ENCODE measurements at places on chromosomes 11 and 22. TPM values are rescaled to one million over a fixed set of nuclear protein-coding genes. Genes with fewer than 3 reads are reported as not detected.
A peak's percentile ranks its signal among the peaks of the same experiment; 100 is the strongest.

FUT4 gene
- polyA plus RNA-seq, result 6.5 TPM

- H3K4me1 ChIP-seq, result no peaks in the 10 kb centered on the region
- no peak for DNase-seq
- H3K4me3 ChIP-seq, result no peak overlapping the region
- no peaks in the 10 kb centered on the region for H3K27me3 ChIP-seq
- H3K36me3 ChIP-seq, result no peaks in the 10 kb centered on the region
These were observed 83.3 kb downstream of the BARX2 start for GRCh38 chr11:129458756-129459535.

- no peaks in the 10 kb centered on the region for H3K36me3 ChIP-seq
- DNase-seq, result no peak
- no peak overlapping the region for H3K4me3 ChIP-seq
- no peaks in the 10 kb centered on the region for H3K4me1 ChIP-seq
- H3K27me3 ChIP-seq, result no peaks in the 10 kb centered on the region
These were observed 17.6 kb downstream of the VSTM5 start for GRCh38 chr11:93832780-93833179.

DNA sequence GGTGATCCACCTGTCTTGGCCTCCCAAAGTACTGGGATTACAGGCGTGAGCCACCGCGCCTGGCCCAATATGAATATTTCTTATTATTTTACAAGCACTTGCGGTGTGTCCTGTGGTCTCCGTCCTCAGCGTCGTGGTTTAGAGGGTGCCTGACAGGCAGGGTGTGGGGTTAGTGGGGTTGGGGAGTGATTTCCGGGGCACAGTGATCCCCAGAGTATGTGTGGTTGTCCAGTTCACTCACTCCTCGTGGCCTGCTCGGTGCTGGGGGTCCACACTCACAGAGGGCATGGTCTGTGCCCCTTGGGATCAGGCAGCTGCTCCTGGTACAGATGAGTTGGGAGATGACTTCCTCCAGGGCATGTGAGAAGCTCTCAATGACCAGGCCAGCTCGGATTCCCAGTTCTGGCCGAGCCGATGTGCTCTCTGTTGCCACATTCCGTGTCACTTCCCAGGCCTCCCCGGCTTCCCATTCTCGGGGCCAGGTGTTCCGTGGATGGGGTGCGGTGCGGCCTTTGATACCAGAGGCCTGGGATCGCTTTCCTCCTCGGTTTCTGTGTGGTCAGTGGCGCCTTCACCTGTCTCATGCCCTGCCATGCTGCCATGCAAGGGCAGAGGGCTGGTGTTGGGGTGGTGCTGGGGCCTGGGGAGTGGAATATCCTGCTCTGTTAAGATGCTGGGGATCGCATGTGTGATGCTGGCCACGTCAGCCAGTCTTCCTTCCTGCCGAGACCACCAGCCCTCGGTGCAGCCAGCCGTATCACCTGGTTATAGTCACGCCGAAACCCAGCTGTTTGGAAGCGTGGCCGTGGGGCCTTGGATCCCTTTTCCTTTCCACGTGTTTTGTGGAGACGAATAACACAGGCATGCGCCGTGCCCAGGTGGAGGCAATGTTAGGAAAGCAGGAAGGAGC lies 39.6 kb downstream of the PARVB start:
- H3K36me3 ChIP-seq, result peaks cover 6% of the 10 kb centered on the region
- peaks cover 21% of the 10 kb centered on the region for H3K4me1 ChIP-seq
- no peak for DNase-seq
- H3K27ac ChIP-seq, result no peak overlapping the region
- no peak overlapping the region for H3K4me3 ChIP-seq
- no peaks in the 10 kb centered on the region for H3K27me3 ChIP-seq

P2RY6 gene
- 1.8 TPM for polyA plus RNA-seq

DNA sequence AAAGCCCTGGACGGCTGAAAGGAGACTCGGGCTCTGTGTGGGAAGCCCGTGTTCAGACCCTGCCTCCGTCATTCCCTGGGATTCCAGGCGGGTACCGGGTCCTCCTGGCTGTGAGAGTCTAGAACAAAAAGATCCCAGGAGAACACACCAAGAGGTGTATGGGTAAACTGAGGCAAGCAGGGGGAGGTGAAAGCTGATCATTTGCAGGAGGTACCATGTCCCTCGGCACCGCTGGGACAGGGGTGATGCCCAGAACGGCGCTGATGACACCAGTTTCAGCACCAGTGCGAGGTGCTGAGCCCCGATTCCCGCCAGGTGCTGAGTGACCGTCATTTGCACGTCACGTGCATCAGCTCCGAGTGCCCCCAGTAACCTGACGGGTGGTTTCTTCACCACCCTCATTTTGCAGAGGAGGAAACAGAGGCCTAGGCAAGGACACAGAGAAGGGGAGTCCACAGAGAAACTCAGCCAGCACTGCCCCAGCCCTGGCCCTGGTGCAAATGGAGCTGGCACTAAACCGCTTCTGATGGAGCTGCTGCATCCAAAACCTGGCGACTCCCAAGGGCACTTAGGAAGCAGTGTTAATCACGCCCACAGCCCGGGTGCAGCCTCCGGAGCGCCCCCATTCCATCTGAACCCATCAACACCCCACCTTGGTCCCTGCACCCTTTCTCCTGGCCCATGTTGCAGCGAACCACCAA lies 16.8 kb downstream of the MACROD1 start:
- H3K4me1 ChIP-seq, result peaks cover 6% of the 10 kb centered on the region
- no peak overlapping the region for H3K27ac ChIP-seq
- no peaks in the 10 kb centered on the region for H3K27me3 ChIP-seq
- no peak for DNase-seq
- H3K36me3 ChIP-seq, result no peaks in the 10 kb centered on the region

LDLRAD3 gene
- polyA plus RNA-seq, result 10.4 TPM

SCT gene
- not detected for polyA plus RNA-seq

- H3K4me1 ChIP-seq, result peaks cover 2% of the 10 kb centered on the region
- no peak overlapping the region for H3K4me3 ChIP-seq
These were observed 9.7 kb downstream of the DEUP1 start for GRCh38 chr11:93340223-93340622.

XKR3 gene
- polyA plus RNA-seq, result not detected

- no peak for DNase-seq
- no peaks in the 10 kb centered on the region for H3K4me1 ChIP-seq
- peak within 1 kb of the TSS; percentile 21 for H3K4me3 ChIP-seq
- no peaks in the 10 kb centered on the region for H3K36me3 ChIP-seq
These were observed at the start of gene SYT9 for GRCh38 chr11:7251836-7252682. SYT9 (plus strand) TSS chr11:7251904; CDS start chr11:7252187, 283 bp downstream.

RBX1 gene
- polyA plus RNA-seq, result 224 TPM

GRCh38 chr22:46674906-46675305 lies 54.7 kb downstream of the GRAMD4 start:
- H3K27ac ChIP-seq, result no peak overlapping the region
- no peak for DNase-seq
- peaks cover 71% of the 10 kb centered on the region for H3K36me3 ChIP-seq
- peak overlapping the region; percentile 30 for H3K4me3 ChIP-seq
- H3K27me3 ChIP-seq, result no peaks in the 10 kb centered on the region

DNA sequence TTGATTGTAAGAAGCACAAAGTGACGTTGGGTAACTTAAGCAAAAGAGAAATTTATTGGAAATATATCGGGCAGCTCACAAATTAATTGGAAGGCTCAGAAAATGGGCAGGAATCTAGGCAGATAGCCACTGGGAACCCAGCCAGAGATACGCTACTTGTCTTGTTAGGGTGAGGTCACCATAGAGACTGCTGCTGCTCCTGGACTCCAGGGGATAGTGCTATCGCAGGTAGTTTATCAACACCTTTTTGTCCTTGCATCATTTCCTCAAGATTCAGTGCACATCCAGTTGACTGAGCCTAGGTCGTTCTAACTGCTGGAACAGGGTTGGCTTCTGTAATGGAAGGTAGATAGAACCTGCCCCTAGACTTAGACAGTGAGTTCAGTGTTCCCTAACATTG lies 19.6 kb downstream of the AMOTL1 start:
- H3K27me3 ChIP-seq, result no peaks in the 10 kb centered on the region
- no peak overlapping the region for H3K4me3 ChIP-seq
- DNase-seq, result no peak
- no peaks in the 10 kb centered on the region for H3K36me3 ChIP-seq
- no peak overlapping the region for H3K27ac ChIP-seq
- H3K4me1 ChIP-seq, result no peaks in the 10 kb centered on the region

KCNE3 gene
- polyA plus RNA-seq, result 90.1 TPM

NCR3LG1 gene
- 1.1 TPM for polyA plus RNA-seq

- H3K27me3 ChIP-seq, result no peaks in the 10 kb centered on the region
- H3K4me1 ChIP-seq, result peaks cover 15% of the 10 kb centered on the region
- H3K36me3 ChIP-seq, result no peaks in the 10 kb centered on the region
- no peak for DNase-seq
These were observed 5.7 kb upstream of the CPT1A start for GRCh38 chr11:68847395-68847794.

All from CD14-positive monocyte (primary cell).